ENCODE measurements at places on chromosomes 7 and 10.

DNA sequence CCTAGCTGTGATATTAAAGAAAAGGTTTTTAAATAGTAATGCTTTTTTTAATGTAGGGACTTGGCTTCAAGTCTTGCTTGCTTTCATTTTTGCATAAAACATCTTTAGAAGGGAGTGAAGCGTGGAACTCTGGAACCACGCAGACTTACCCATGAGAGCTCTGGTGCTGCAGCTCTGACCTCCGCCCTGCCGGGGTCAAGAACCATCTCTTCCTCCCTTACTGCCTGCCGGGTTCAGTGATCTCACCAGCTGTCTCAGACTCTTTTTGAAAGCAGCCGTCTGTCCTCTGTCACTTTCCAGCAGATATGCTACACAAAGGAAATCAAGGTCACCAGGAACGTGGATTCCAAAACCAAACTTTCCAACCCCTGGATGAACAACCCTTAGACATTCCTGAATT lies 353.8 kb downstream of the GPR37 start:
- DNase-seq, result no peak

- DNase-seq, result no peak
Measured at GRCh38 chr10:3122486-3123205, 49.9 kb downstream of the PITRM1 start.

DNA sequence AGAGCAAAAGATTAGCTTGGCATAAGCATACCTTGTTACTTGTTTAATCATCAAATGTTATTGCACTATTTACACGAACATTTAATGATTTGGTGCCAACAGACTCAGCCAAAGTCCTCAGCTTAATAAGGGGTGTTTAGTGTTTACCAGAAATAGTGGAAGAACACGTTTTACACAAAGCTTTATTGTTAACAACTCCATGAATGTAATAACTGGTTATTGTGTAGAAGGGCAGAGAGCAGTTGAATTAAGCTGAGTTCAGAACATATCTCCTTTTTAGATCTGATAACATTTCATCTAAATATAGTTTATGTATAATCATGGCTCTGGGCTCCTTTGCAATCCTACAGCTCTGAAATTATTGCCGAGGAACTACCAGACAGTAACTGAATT lies 99.1 kb downstream of the CABCOCO1 start:
- no peak for DNase-seq

DNA sequence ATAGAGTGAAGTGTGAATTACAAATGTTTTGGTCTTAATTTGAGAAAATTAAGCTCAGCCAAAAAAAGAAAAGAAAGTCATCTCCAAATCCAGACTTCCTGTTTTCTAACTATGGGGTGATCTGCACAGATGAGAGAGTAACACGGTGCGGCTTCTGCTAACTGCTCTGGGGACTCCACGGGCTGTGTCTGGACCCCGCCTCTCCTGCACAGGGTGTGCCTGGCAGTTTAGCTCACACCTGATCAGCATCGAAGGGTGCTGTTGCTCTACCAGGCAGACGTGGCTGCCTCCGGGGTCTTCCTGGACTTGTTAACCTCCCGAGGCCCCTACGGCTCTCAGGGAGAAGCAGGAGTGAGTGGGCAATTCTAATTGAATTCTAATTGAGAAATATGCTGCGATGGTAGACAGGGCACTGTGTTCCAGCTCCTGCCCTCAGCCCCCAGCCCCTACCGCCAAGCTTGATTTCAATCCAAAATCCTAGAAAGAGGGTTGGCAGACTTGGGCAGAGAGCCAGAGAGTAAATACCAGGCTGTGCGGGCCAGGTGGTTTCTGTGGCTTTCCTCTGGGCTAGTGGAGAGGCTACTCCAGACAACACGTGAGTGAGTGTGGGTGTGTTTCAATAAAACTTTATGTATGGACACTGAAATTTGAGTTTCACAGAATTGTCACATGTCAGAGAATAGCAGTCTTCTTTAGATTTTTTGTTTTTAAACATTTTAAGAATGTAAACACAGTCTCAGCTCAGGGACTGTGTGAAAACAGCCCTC lies 13.4 kb downstream of the SHH start:
- no peak for DNase-seq

DNA sequence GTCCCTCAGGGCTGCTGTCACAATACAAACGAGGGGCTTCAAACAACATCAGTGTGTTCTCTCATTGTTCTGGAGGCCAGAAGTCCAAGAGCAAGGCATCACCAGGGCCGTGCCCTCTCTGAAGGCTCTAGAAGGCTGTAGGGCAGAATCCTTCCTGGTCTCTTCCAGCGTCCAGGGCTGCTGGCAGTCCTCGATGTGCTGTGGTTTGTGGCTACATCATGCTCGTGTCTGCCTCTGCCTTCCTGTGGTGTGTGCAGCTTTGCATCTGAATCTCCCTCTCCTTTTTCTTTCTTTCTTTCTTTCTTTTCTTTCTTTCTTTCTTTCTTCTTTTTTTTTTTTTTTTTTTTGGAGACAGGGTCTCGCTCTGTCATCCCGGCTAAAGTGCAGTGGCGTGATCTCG lies 103.5 kb downstream of the INSYN2A start:
- no peak for DNase-seq

DNA sequence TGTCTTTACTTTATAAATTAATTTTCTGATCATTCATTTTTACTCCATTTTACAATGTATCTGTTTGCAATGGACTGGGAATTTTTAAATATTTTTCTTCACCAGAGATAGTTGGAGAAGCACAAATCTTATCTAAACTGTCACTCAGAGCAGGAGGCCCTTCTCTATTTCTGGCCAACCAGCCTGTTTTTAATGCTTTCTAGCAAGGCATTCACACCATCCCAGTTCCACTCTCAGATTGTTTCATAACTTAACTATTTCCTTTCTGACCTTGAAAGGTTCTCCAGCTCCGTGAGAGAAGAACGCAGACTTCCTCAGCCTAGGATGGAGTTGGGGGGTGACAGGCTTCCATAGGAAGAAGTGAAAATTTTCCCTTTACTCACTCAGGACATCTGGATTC lies 155.8 kb downstream of the SKIDA1 start:
- DNase-seq, result no peak

Measured in stimulated activated CD4-positive, alpha-beta T cell treated with anti-CD3 and anti-CD28 coated beads, Interleukin-1b, Interleukin-23, amount 100 ng/mL, for 1 hour (primary cell).